CD14-positive monocyte (primary cell): ENCODE measurements at places on chromosomes 2 and 18.

- DNase-seq: no peak
Observed at GRCh38 chr2:29753671-29754444, 167.5 kb downstream of the ALK start.

- DNase-seq: no peak
Observed at GRCh38 chr2:177693658-177694339, 301.2 kb downstream of the AGPS start.

GRCh38 chr2:84187258-84187657, 271.8 kb downstream of the SUCLG1 start:
- no peak for DNase-seq

GRCh38 chr2:61710711-61711110, 143.1 kb downstream of the FAM161A start:
- no peak for DNase-seq

- DNase-seq: no peak
Observed at GRCh38 chr18:32870611-32871010, 97.8 kb upstream of the KLHL14 start.

- DNase-seq: no peak
Observed at GRCh38 chr18:9285604-9286003, 49.0 kb upstream of the TWSG1 start.

DNA sequence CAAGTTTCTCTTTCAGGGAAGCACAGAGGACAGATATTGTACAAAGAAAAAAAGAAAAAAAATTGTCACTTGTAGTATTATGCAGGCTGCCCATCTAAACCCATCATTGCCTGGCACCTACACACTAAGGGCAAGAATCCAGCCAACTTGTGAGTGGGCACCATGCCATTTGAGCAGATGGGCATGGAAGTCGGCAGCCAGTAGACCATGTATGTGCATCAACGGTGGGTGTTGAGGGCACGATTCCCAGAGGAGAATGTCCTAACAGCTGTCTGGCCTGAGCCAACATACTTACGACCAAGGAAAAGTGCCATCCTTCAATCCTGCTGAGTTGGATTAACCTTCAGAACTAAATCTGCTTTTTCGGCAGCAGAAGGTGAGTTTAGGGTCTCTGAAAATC, 63.9 kb downstream of the ARHGAP15 start:
- no peak for DNase-seq

DNA sequence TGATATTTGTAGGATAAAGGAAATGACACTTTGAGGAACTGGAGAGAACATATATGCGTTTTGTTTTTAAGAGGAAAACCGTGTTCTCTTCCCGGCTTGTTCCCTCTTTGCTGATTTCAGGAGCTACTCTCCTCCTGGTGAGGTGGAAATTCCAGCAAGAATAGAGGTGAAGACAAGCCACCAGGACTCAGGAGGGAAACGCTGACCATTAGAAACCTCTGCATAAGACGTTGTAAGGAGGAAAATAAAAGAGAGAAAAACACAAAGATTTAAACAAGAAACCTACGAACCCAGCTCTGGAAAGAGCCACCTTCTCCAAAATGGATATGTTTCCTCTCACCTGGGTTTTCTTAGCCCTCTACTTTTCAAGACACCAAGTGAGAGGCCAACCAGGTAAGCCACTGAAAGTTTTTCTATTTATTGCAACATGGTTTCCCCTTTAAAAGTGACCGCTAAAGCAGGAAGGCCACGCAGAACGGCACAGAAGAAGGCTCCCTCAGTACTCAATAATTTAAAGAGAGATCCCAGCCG, 735 bp downstream of the NRP2 start:
- no peak for DNase-seq

GRCh38 chr2:864501-865106, 86.0 kb upstream of the SNTG2 start:
- DNase-seq: no peak

DNA sequence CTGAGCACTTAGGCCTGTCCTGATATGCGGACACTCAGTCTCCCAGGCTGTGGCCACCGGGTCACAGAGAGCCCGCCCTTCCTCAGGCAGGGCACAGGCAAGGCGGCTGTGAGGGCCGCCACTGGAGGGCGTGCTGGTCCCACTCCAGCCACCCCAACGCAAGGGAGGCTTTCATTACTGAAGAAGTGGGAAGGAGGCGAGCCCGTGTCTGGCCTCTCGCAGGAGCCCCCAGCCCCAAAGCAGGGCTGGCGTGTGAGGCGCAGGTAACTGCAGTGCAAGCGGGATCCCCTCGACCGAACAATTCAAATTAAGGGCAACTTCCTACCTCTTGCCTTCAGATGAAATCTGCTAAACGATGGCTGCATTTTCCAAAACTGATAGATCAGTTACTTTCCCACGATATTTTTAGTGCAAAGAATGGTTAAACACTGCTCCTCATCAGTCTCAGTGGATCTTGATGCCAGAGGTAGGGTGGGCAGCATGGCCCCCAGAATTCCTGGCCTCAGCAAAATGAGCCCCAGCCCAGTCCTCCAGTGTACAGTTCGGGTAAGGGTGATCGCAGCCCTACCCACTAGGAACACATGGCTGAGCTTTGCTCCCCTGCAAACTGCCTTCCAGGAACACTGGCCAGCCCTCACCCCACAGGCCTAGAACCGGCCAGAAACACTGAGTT, 97.2 kb downstream of the SEPTIN10 start:
- no peak for DNase-seq

DNA sequence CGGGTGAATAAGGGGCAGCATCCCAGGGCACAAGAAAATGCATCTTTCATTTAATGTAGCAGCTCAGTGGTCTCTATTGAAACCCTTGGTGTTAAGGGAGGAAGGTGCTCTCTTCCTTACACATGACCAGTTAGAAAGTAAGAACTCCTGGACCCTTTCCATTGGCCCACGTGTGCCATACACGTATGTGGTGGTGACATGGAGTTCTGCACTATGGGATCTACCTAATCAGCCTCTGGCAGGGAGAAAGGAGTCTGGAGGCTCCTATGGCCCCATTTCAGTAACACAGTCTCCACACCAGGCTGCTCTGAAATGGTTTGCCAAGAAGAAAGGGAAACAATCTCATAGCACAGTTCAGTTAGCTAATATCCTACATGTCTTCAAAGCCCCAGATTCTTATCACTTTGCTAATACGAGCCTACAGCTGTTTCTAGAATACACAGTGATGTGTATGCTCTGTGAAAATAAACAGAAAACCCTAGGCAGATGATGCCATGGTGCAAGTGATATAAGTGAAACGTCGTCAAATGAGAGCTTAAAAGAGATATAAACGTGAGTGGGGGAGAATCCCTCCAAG, 7.0 kb downstream of the EFEMP1 start:
- DNase-seq: no peak

DNA sequence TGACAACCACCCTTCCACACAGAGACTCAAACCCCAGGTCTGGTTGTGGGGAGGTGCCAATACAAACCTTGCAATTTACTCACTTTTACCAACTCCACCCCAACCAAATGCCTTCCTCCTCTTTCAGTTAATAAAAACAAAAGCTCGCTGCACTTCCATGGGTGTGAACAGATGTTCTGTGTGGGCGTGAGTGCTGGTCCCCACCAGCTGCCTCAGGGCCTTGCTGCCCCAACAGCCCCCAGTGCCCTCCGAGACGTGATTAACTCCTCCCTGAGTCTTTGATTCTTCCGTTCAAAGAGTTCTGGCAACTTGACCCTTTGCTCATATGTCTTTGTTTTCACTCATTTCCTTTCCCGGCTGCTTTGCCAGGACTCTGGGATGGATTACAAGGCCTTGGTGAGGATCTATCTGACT, 258.9 kb upstream of the CXCR4 start:
- no peak for DNase-seq

GRCh38 chr2:1744151-1744445, 217 bp downstream of the PXDN start:
- DNase-seq: no peak

- DNase-seq: no peak
Observed at GRCh38 chr2:67649331-67650261, 252.5 kb downstream of the ETAA1 start.

DNA sequence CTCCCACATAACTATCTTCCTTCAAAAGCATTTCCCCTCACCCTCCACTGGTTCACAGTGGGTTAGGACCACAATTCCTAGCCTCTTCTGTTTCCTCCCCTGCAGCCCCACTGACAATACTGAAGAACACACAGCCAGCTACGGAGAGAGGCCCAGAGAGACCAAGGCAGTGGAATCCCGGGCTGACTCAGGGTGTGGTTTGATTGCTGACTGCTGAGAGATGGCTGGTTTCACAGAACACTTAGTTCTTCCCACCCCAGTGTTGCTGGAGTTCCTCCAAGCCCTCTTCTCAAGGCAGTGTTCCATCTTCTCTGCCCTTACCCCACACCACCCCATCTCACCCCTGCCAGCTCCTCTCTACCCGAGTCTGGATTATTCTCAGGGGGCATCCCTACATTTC, 43.3 kb upstream of the ZFP36L2 start:
- no peak for DNase-seq

GRCh38 chr2:3314626-3315025, 63.0 kb downstream of the EIPR1 start:
- DNase-seq: no peak

DNA sequence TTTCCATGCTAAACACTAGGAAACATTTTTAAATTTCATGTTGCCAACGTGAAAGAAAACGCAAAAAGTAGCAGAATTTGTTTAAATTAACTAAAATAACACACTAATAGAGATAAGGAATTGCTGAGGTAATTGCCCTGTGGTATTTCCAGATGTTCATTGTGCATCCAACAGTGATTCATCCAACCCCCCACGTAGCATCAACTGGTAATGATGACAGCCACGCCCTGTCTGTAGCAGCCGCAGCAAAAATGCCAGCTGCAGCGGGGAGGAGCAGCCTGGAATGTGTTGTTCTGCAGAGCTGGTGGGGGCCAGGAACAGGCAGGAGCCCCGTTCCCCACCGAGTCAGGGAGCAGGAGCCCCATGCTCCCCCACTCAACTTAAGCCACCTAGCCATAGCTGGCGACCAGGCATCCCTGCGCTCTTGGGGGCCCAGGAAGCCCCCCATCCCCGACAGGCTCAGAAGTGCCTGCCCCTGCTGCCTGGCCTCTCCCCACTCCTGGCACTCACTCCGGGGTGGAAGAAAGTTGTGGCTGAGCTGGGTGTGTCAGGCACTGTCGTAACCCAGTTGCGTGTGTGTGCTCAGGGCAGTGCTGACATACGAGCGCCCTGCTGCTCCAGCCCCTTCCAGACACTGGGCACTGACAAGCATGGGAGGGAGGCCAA, 695.1 kb upstream of the ACVR2A start:
- DNase-seq: no peak

- no peak for DNase-seq
Observed at GRCh38 chr2:172613615-172614231, 57.8 kb downstream of the PDK1 start.

GRCh38 chr2:66581339-66582103, 146.6 kb downstream of the MEIS1 start:
- DNase-seq: no peak

GRCh38 chr18:34321066-34321465, 96.4 kb upstream of the NOL4 start:
- DNase-seq: no peak

DNA sequence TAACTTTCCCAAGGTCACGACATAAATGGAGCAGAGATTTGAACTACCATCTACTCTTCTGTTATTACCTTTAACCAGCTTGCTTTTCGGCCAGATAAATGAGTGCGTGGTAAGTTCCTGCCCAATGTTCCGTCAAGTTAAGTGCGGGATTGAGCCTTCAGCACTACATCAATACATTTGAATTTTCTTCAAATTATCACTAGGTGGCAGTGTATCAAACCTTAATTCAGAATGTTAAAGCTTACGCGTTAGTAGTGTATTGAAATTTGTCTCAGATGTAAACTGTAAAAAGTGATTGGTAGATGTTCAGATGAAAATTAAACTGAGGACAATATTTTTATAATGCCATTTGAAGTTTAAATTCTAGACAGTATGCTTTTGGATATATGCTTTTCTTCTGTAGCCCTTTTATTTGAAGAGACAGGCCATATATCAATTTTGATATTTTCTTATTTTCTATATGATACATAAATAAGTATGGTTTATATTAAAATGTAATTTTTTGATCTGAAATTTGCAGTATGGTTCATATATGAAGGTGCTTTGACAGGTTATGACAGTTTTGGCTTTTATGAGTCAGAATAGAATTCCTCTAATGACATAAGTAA, 681.3 kb downstream of the ADCYAP1 start:
- DNase-seq: peak; percentile 3

DNA sequence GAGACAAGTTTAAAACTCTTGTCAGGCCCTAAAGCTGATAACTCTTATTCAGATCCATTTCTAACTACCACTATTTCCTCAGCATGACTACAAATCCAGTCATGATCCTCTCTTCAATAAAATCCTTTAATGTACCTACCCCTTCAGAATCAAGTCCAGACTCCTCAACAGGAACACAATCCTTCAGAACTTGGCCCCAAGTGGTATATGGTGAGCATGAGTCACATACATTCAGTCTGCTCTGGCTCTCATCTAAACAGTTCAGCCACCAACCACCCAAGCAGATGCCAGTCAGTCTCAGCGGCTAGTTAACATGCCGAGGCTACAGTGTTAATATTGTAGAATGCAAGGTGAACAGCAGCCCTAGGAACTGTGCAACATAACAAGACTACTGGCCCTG, 9.7 kb downstream of the LMAN2L start:
- no peak for DNase-seq

DNA sequence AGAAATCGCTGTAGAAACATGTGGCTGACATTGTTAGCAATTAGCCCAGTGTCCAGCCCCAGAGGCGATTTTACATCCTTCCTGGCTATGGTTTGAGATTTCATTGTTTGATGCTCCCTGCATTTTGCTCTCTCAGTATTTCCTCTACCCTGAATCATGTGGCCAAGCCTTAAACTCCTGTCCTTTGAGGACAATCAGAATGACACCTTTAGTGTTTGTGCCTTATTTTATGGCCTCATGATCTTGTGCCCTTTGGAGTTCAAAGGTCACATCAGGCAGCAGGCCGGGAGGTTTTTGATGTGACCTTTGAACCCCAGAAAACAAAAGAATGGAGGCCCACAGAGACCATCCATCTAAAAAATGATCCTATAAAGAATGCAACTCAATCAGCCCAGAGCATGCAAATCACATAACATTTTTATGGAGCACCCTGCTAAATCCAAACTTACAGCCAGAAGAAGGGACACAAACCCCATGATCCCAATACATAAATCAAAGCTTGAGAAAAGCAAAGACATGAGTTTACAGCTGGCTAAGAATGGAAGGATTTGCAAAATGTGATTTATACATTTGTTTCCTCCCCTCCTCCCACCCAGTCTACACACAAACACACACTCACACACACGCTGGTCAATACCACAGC, 52.5 kb downstream of the FECH start:
- no peak for DNase-seq

GRCh38 chr2:225937625-225938187, 538.2 kb downstream of the NYAP2 start:
- DNase-seq: no peak

DNA sequence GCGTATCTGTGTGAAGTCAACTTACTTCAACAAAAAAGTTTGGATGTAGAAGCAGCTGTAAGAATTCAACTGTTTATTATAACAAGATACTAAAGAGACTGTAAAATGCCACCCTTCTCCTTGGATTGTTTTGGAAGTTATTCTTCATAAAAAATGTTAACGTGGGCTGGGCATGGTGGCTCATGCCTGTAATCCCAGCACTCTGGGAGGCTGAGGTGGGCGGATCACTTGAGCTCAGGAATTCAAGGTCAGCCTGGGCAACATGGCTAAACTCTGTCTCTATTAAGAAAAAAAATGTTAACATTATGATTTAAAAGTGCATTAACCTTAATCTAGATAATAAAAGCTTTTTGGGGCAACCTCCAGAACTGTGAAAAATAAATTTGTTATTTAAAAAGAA, 7.7 kb downstream of the CIAO1 start:
- no peak for DNase-seq

GRCh38 chr18:8091035-8091434, 518.2 kb upstream of the RAB12 start:
- no peak for DNase-seq

GRCh38 chr18:31399306-31400032, 22.9 kb downstream of the DSG4 start:
- no peak for DNase-seq
